Activated naive CD8-positive, alpha-beta T cell treated with anti-CD3 and anti-CD28 coated beads for 36 hours (primary cell): ENCODE measurements at places on chromosomes 6 and 20. TPM values are rescaled to one million over a fixed set of nuclear protein-coding genes. Genes with fewer than 3 reads are reported as not detected.

MICB gene
- 17.7 TPM for total RNA-seq

GPX5 gene
- not detected for total RNA-seq

BPIFB1 gene
- not detected for total RNA-seq

GPR6 gene
- total RNA-seq: not detected

GCLC gene
- total RNA-seq: 29.6 TPM

- H3K36me3 ChIP-seq: peaks cover 3% of the 10 kb centered on the region
- DNase-seq: no peak
- H3K27me3 ChIP-seq: no peaks in the 10 kb centered on the region
- H3K4me3 ChIP-seq: no peak overlapping the region
- no peak overlapping the region for H3K27ac ChIP-seq
Observed at GRCh38 chr6:158835616-158836221, 16.6 kb upstream of the EZR start.

GRCh38 chr20:62644802-62645496, 2.6 kb downstream of the SLCO4A1 start:
- peaks cover under 1% of the 10 kb centered on the region for H3K27me3 ChIP-seq
- H3K4me1 ChIP-seq: peaks cover 31% of the 10 kb centered on the region
- H3K4me3 ChIP-seq: peak overlapping the region; percentile 84
- no peak overlapping the region for H3K27ac ChIP-seq

DNA sequence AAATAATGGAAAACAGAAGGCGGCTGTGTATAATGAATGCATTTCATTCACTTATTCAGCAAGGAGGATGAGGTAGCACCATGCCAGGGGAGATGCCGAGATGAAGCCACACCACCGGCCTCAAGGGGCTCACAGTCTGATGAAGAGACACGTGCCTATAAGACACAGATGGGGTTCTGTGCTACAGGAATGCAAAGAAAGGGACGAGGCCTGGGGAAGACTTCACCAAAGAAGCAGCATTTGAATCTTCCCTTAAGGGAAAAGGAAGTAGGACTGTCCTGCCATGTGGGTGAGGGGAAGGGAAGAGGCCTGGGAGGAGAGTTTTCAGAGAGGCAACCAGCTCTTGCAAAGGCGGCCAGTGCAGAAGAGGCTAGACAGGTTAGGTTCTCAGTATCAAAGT, 98.9 kb downstream of the PSMG4 start:
- H3K4me3 ChIP-seq: no peak overlapping the region
- peaks cover 3% of the 10 kb centered on the region for H3K27me3 ChIP-seq
- peaks cover 19% of the 10 kb centered on the region for H3K4me1 ChIP-seq

DNA sequence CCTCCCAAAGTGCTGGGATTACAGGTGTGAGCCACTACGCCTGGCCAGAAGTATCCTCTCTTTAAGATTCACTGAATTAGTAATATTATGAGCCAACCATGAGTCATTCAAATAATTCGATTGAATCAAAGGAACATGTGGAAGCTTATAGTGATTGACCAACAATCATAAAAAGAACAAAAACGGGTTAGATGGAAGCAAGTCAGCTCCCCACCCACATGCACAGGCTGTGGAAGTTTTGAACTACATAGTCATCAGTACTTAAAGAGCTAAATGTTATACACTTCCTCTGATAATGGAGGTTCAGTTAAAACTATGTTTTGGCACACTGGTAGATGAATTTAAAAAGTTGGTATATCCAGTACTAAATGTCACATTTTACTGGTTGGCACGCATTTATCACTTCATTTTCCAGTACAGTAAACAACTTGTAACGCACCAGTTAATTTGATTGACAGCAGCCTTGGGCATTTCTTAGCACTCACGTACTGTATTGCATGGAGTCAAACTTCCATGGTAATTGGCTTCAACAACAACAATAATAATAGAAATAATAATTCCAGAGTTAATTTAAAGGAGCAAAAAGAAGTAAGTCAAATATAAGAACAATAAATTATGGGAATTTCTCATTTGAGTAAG, 1107.3 kb upstream of the MAP3K7 start:
- no peaks in the 10 kb centered on the region for H3K27me3 ChIP-seq
- no peak overlapping the region for H3K4me3 ChIP-seq
- DNase-seq: no peak
- no peak overlapping the region for H3K27ac ChIP-seq
- H3K36me3 ChIP-seq: no peaks in the 10 kb centered on the region
- no peaks in the 10 kb centered on the region for H3K4me1 ChIP-seq

GRCh38 chr6:117138920-117139319, 126.4 kb upstream of the VGLL2 start:
- H3K27ac ChIP-seq: no peak overlapping the region
- H3K36me3 ChIP-seq: no peaks in the 10 kb centered on the region
- peaks cover 4% of the 10 kb centered on the region for H3K27me3 ChIP-seq

GRCh38 chr20:33704197-33704924, 15.7 kb downstream of the PXMP4 start:
- H3K27me3 ChIP-seq: no peaks in the 10 kb centered on the region
- DNase-seq: no peak
- H3K36me3 ChIP-seq: peaks cover 2% of the 10 kb centered on the region

GRCh38 chr6:106085692-106085983, 498 bp upstream of the PRDM1 start:
- peaks cover 84% of the 10 kb centered on the region for H3K27me3 ChIP-seq
- peaks cover 2% of the 10 kb centered on the region for H3K36me3 ChIP-seq
- H3K27ac ChIP-seq: no peak overlapping the region
- H3K4me3 ChIP-seq: peak overlapping the region; percentile 83
- peaks cover 55% of the 10 kb centered on the region for H3K4me1 ChIP-seq
- no peak for DNase-seq

GRCh38 chr6:84681693-84682326, 82.6 kb downstream of the TBX18 start:
- no peaks in the 10 kb centered on the region for H3K4me1 ChIP-seq
- H3K36me3 ChIP-seq: no peaks in the 10 kb centered on the region
- H3K27me3 ChIP-seq: no peaks in the 10 kb centered on the region

DNA sequence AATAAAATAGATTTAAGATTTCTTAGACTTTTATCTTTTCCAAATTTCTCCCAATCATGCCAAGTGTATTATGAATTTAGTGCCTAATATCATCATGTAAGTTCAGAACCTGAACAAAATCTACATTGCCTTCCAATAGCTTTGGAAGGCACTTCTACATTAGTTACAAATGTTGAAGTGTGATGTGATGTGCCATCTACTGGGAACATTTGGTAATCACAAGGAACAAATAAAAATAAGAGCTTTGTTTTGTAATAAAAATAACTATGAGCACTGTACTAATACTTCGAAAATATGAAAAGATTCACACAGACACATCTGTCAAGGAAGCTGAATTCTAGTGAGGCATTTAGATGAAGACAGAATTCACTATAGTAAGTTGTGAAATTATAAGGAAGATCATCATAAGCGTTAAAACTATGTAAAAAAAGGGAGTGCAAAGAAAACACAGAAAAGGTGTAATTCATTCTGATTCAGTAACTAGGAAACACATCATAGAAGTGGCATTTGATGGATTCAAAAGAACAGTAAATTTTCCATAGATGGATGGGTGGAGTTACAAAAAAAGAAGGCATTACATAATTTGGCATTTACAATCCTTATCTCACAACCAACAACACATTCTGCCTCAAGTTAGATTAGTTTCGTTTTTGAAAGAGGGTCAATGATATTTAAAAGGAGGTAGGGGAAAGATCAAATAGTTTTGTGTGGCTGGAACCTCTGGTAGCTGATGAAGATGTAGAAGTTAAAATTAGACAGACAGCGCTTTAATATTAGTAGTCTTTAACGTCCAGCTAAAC, 161.0 kb downstream of the ASCC3 start:
- H3K27ac ChIP-seq: no peak overlapping the region
- H3K4me1 ChIP-seq: peaks cover 15% of the 10 kb centered on the region
- no peak overlapping the region for H3K4me3 ChIP-seq
- no peak for DNase-seq

DNA sequence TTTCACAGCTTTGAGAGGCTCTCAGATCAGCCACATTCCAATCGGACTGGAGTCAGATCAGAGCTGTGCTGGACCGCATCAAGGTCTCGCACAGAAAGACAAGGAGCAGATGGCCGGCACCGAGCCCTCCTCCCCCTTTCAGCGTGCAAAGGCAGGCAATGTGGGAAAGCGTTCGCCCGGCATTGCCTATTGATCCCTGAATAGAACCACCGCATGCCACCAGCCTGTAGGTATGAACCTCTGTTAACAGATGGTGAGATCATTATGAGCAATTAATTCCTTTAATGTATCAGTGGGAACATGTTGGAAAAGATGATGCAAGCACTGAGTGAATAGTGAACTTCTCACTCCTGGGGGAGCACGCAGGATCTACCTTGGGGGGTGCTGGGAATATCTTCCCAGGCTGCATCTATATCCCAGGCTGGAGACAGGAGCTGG, 117.5 kb upstream of the ID4 start:
- no peaks in the 10 kb centered on the region for H3K4me1 ChIP-seq
- H3K27me3 ChIP-seq: no peaks in the 10 kb centered on the region
- no peaks in the 10 kb centered on the region for H3K36me3 ChIP-seq
- H3K27ac ChIP-seq: no peak overlapping the region
- DNase-seq: no peak
- H3K4me3 ChIP-seq: no peak overlapping the region

DNA sequence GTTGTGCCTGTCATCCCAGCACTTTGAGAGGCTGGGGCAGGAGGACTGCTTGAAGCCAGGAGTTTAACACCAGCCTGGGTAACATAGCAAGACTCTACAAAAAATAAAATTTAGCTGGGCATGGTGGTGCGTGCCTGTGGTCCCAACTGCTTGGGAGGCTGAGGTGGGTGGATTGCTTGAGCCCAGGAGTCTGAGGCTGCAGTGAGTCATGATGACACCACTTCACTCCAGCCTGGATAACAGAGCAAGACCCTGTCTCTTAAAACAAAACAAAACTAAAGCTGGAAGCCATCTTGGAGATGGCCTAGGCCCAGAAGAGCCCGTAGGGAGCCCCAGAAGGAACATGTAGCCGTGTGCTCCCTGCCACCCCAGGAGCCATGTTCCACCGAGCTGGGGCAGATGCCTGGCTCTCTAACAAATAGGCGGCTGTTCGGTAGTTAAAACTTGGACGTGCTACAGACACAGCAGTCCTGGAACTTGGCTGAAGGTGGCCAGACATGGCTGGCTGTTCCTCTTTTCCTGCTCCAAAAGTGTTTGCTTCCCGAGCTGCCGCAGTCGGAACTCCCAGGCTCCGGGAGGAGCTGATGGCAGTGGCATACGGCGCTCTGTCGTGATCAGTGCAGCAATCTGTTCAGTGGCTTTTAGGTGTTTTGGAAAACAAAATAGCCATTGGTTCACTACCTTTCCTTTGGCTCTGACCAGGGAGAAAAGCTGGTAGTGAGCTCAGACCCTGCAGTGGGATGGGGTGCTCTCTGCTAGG, 37.0 kb downstream of the DYNLT1 start:
- no peak for DNase-seq
- H3K4me3 ChIP-seq: no peak overlapping the region
- peaks cover 28% of the 10 kb centered on the region for H3K36me3 ChIP-seq
- H3K27me3 ChIP-seq: no peaks in the 10 kb centered on the region
- H3K27ac ChIP-seq: no peak overlapping the region
- no peaks in the 10 kb centered on the region for H3K4me1 ChIP-seq

- H3K4me3 ChIP-seq: no peak overlapping the region
- peaks cover 6% of the 10 kb centered on the region for H3K27me3 ChIP-seq
- DNase-seq: no peak
- H3K36me3 ChIP-seq: no peaks in the 10 kb centered on the region
- H3K4me1 ChIP-seq: no peaks in the 10 kb centered on the region
Observed at GRCh38 chr6:15827496-15828255, 164.8 kb upstream of the DTNBP1 start.

DNA sequence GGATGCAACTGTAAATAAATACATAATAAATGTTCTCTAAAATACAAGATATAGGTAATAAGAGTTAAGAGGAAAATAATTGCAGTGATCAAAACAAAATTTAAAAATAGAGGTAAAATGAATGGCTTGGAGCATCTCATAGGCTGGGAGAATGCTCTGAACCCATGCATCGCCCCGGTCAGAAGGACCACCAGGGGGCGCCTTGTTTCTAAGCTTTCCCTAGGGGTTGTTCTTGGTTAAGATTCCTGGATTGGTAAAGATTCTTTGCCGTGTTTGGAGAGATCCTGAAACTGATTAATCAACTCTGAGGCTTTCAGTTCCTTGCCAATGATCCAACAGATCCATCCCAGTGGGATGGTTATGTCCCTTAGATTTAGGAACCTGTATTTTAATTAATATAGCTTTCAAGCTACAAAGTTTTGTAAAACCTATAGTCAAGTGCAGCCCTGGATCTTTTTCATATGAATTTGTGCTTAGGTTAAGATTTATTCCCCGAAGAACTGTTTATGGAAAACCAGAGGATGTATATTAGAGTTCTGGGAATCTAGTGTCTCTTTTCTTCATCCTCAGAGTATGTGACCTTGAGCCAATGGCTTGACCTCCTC, 45.3 kb upstream of the PRELID3B start:
- H3K27me3 ChIP-seq: no peaks in the 10 kb centered on the region
- H3K27ac ChIP-seq: no peak overlapping the region
- peaks cover 12% of the 10 kb centered on the region for H3K4me1 ChIP-seq
- H3K4me3 ChIP-seq: no peak overlapping the region
- DNase-seq: peak; percentile 74

DNA sequence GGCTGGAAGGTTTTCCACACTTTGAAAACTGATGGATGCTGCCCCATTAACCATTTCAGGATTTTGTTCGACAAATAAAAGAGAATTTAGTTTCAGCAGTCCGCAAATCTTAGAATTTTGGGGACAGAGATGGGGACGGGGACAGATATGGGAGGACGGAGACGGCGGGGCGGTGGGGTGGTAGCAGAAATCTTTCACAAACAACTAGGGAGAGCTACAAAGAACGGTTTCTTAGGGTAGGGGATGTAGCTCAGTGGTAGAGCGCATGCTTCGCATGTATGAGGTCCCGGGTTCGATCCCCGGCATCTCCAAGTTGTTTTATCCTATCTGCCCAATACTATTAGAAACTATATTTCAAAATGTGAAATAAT, 15.1 kb downstream of the HMGN4 start:
- no peaks in the 10 kb centered on the region for H3K36me3 ChIP-seq
- no peak overlapping the region for H3K27ac ChIP-seq
- DNase-seq: peak; percentile 71

- no peaks in the 10 kb centered on the region for H3K4me1 ChIP-seq
- no peak for DNase-seq
- no peak overlapping the region for H3K4me3 ChIP-seq
- H3K36me3 ChIP-seq: no peaks in the 10 kb centered on the region
Observed at GRCh38 chr6:91042656-91043055, 455.8 kb upstream of the MAP3K7 start.

DNA sequence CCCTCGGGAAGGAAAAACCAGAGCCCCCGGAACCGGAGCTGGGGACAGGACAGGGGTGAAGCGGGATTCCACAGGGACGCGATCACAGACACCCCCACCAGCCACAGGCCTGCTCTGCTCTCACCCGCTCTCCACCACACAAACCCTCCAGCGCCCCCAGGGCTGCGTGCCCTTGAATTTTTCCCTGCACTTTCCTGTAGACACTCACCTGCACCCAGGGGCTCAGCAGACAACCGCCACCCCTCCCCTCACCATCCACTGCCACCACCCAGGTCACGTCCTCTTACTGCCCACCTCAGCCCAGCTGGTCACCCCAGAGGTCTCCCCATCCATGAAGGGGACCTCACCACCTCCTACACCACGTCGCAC, 631 bp downstream of the ULBP2 start:
- DNase-seq: no peak
- H3K4me1 ChIP-seq: peaks cover 34% of the 10 kb centered on the region
- H3K27me3 ChIP-seq: peaks cover 68% of the 10 kb centered on the region
- no peaks in the 10 kb centered on the region for H3K36me3 ChIP-seq
- H3K4me3 ChIP-seq: peak overlapping the region; percentile 84
- no peak overlapping the region for H3K27ac ChIP-seq
